Body of pancreas (tissue), 4 donors: ENCODE measurements at places on chromosomes 11 and 22. TPM values are rescaled to one million over a fixed set of nuclear protein-coding genes. Genes with fewer than 3 reads are reported as not detected.

Gene TYMP
- total RNA-seq = 65.3 TPM

Gene KCNQ1OT1
- 3.6 TPM for total RNA-seq

Gene KLHL35
- 4.6 TPM for total RNA-seq

GRCh38 chr11:106399624-106400023 lies 322.2 kb downstream of the AASDHPPT start:
- no peak for DNase-seq
- no peak overlapping the region for H3K4me3 ChIP-seq

Gene MPEG1
- total RNA-seq = 1.3 TPM

DNA sequence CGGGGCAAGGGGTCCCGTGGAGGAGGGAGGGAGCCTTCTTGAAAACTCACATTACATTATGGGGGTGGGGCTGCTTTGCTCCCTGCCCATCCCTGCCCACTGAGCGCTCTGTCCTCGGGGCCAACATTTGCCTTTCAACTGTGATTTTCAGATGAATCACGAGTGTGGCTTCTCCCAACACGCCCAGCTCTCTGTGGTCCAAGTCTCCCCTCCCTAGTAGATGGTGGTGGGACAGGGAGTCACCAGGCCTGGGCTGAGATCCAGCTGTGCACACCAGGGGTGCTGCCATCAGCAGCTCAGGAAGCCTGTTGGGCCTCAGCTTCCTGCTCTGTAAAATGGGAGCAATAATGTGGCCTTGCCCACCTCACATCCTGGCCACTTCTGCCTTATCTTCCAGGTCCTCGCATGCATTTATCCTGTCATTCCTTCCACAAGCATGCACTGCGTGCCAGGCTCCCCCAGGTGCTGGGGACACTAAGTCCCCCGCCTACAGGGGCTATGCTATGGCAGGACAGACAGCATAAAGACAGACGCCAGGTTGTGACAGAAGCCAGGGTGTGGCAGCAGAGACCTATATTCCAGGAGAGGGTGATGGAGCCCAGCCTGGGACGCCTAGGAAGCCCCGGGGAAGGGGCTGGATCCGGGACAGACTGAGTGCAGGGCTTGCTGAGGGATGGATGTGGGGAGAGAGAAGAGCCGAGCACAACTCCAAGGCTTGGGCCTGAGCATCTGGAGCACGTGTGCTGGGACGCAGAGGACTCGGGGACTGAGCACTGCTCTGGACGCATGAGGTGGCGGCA lies 30.5 kb downstream of the NFAM1 start:
- DNase-seq = no peak
- no peak overlapping the region for H3K27ac ChIP-seq
- no peaks in the 10 kb centered on the region for H3K27me3 ChIP-seq
- no peak overlapping the region for H3K4me3 ChIP-seq
- H3K36me3 ChIP-seq = no peaks in the 10 kb centered on the region
- no peaks in the 10 kb centered on the region for H3K4me1 ChIP-seq

DNA sequence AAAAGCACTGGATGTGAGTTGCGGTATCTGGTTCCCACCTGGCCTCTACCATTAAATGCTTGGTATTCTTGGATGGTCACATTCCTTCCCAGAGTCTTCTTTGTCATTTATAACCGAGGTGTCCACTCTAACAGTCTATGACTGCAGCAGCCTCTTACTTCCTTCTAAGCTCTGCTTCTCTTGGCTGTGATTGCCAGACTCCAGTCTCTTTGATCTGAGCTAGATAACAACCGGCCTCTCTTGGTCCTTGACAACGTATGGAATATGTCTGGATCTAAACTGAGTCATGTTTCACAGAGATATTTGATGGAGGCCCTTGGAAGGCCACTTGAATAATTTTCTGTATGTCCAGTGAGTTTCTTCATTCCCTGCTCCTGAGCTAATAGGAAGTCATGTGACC lies 141.6 kb upstream of the TENM4 start:
- H3K27me3 ChIP-seq = no peaks in the 10 kb centered on the region
- H3K4me3 ChIP-seq = no peak overlapping the region
- H3K4me1 ChIP-seq = no peaks in the 10 kb centered on the region
- H3K27ac ChIP-seq = no peak overlapping the region

Gene OVOL1
- total RNA-seq = 0.78 TPM

GRCh38 chr11:78156127-78156844 lies 16.9 kb upstream of the ALG8 start:
- H3K4me1 ChIP-seq = peaks cover 9% of the 10 kb centered on the region
- DNase-seq = peak; percentile 28
- no peaks in the 10 kb centered on the region for H3K27me3 ChIP-seq
- H3K27ac ChIP-seq = no peak overlapping the region
- no peak overlapping the region for H3K4me3 ChIP-seq

Gene METTL15
- total RNA-seq = 8.2 TPM

- no peak overlapping the region for H3K4me3 ChIP-seq
- DNase-seq = peak; percentile 58
- no peak overlapping the region for H3K27ac ChIP-seq
- H3K36me3 ChIP-seq = no peaks in the 10 kb centered on the region
- peaks cover 97% of the 10 kb centered on the region for H3K4me1 ChIP-seq
Observed at GRCh38 chr11:114150671-114151070, 91.2 kb downstream of the ZBTB16 start.

DNA sequence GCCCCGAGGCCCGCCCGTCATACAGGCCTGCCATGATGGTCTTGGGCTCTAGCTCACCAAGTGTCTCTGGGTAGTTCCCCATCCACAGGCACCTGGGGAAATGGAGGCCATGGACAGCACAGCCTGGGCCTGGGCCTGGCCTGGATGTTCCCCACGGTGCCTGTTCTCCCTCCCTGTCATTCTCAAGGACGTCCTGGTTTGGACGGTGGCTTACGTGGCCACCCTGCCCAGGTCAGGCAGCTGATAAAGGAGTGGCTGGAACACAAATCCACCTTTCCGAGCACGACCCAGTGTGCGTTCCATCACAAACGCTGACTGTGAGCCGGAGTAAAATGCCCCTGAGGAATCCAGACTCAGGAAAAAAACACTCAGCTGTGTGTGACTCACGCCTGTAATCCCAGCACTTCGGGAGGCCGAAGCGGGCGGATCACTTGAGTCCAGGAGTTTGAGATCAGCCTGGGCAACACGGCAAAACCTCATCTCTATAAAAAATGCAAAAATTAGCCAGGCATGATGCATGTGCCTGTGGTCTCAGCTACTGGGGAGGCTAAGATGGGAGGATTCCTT lies 41.2 kb upstream of the TESMIN start:
- no peak for DNase-seq
- H3K27me3 ChIP-seq = no peaks in the 10 kb centered on the region
- peaks cover 9% of the 10 kb centered on the region for H3K36me3 ChIP-seq
- H3K27ac ChIP-seq = no peak overlapping the region
- no peaks in the 10 kb centered on the region for H3K4me1 ChIP-seq
